Esophagus mucosa (tissue), 1 donor: ENCODE measurements at places on chromosomes 7 and 10. TPM values are rescaled to one million over a fixed set of nuclear protein-coding genes. Genes with fewer than 3 reads are reported as not detected.

GRCh38 chr10:7967035-7967434, 87.5 kb upstream of the GATA3 start:
- ATAC-seq, result no peak

GRCh38 chr10:132593900-132594876, 56.6 kb downstream of the INPP5A start:
- peak; percentile 52 for ATAC-seq

GRCh38 chr7:131657881-131658280, 101.5 kb upstream of the PODXL start:
- no peak for ATAC-seq

DNA sequence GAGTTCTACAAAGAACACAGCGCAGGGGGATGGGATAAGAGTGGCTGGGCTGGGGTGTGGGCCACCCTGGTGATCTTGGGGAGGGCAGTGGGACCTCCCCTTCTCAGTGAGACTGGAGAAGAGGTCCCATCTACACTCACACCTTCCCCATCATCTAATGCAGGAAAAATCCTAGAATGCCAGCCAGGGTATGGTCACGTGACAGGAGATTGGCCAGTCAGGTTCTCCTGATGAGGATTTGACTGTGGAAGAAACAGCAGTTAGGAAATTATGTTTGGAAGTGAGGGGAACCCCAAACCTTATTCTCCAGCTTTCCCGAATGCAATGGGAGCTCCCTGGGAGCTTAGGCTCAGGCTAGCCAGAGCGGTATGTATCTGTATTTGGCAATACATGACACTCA, 158.8 kb upstream of the GRB10 start:
- no peak for ATAC-seq

- no peak for ATAC-seq
Observed at GRCh38 chr7:66363635-66364034, 158.5 kb downstream of the TPST1 start.

GRCh38 chr7:90596671-90597562, 796 bp downstream of the CDK14 start:
- peak; percentile 24 for ATAC-seq

GRCh38 chr7:102004848-102005247, 187.4 kb downstream of the CUX1 start:
- no peak for ATAC-seq

MNX1 gene
- total RNA-seq, result 0.12 TPM

CCDC172 gene
- total RNA-seq, result not detected
